ENCODE measurements at places on chromosomes 16 and 17. TPM values are rescaled to one million over a fixed set of nuclear protein-coding genes. Genes with fewer than 3 reads are reported as not detected.

The TMEM235 gene
- total RNA-seq = not detected

GRCh38 chr16:57669476-57670162 is 1.5 kb downstream of the ADGRG3 start:
- no peak overlapping the region for H3K4me3 ChIP-seq
- H3K4me1 ChIP-seq = no peaks in the 10 kb centered on the region
- no peak for ATAC-seq
- no peak overlapping the region for H3K27ac ChIP-seq
- H3K36me3 ChIP-seq = no peaks in the 10 kb centered on the region
- H3K27me3 ChIP-seq = peaks cover 29% of the 10 kb centered on the region

The KRTAP4-3 gene
- not detected for total RNA-seq

DNA sequence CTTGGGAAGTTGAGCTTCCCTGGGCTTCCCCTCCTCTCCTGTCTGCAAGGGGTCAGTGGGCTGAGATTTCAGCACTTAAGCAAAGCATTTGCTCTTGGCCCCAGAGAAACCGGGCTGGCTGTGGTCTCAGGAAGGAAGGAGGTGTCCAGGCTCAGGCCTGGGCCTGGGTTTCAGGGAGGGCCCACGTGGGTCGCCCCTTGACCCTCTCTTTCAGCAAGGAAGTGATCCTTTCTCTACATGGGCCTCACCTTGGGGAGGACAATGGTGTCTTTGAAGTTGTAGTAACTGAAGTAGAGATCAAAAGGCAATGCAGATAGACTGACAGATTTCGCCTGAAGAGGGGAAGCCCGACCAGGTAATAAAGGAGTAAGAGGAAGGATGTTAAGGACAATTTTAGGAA is 2.7 kb downstream of the NOD2 start:
- no peaks in the 10 kb centered on the region for H3K36me3 ChIP-seq
- no peaks in the 10 kb centered on the region for H3K4me1 ChIP-seq

GRCh38 chr17:56144223-56144622 is 9.1 kb upstream of the ANKFN1 start:
- no peak overlapping the region for H3K4me3 ChIP-seq
- no peaks in the 10 kb centered on the region for H3K4me1 ChIP-seq
- H3K36me3 ChIP-seq = no peaks in the 10 kb centered on the region
- H3K27me3 ChIP-seq = no peaks in the 10 kb centered on the region
- H3K27ac ChIP-seq = no peak overlapping the region

The GUCY2D gene
- not detected for total RNA-seq

- no peak overlapping the region for H3K4me3 ChIP-seq
- H3K27me3 ChIP-seq = peaks cover 31% of the 10 kb centered on the region
- H3K4me1 ChIP-seq = peaks cover 35% of the 10 kb centered on the region
- ATAC-seq = peak; percentile 88
- H3K27ac ChIP-seq = peak overlapping the region; percentile 88
Observed at GRCh38 chr16:87582216-87582965, 19.9 kb upstream of the JPH3 start.

GRCh38 chr17:82609655-82610054 is 38.6 kb downstream of the WDR45B start:
- no peak overlapping the region for H3K4me3 ChIP-seq
- H3K27ac ChIP-seq = no peak overlapping the region
- peaks cover 2% of the 10 kb centered on the region for H3K4me1 ChIP-seq
- H3K36me3 ChIP-seq = peaks cover 69% of the 10 kb centered on the region

- no peaks in the 10 kb centered on the region for H3K27me3 ChIP-seq
- peak overlapping the region; percentile 62 for H3K27ac ChIP-seq
- no peak for ATAC-seq
- peaks cover 7% of the 10 kb centered on the region for H3K4me1 ChIP-seq
- peaks cover 94% of the 10 kb centered on the region for H3K36me3 ChIP-seq
Observed at GRCh38 chr16:85660843-85661739, 27.7 kb downstream of the GINS2 start.

DNA sequence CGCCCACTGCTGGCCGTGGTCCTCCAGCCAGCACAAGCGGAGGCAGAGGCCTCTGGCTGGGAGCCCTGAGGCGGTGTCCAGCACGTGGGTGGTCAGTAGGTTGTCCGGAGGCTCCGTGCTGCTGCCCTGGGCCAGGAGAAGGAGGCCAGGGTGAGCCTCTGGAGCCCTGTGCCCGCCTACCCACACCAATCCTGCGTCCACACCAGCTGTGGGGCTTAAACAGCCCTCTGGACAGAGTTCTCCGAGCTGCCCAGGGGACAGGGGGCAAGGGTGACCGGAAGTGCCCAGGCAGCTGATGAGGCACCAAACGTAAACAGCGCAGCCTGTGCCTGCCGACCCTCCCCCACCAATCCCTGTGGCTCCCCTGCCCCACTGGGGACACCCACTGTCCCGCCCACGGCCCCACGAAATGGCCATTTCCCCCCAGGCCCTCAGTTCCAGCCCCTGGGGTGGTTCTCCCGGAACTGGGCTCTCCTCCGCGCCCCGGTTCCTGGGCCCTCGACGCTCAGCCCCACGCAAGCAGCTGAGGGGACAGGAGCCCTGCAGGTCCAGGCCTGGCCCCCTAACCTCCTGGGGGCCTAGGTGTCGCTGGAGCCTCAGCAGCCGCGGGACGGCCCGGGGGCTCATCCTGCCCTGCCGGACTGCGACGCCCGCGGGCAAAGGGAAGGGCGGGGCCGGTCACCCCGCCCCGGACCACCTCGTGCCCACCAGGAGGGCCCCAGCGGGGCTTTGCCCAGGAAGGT is 27.9 kb upstream of the DBNDD1 start:
- peak overlapping the region; percentile 72 for H3K27ac ChIP-seq
- no peaks in the 10 kb centered on the region for H3K36me3 ChIP-seq
- peaks cover 27% of the 10 kb centered on the region for H3K27me3 ChIP-seq
- peak overlapping the region; percentile 54 for H3K4me3 ChIP-seq
- H3K4me1 ChIP-seq = no peaks in the 10 kb centered on the region

GRCh38 chr17:33520426-33521330 is 227.6 kb upstream of the ASIC2 start:
- no peak overlapping the region for H3K27ac ChIP-seq
- no peaks in the 10 kb centered on the region for H3K36me3 ChIP-seq
- no peak overlapping the region for H3K4me3 ChIP-seq
- H3K4me1 ChIP-seq = no peaks in the 10 kb centered on the region
- peaks cover 20% of the 10 kb centered on the region for H3K27me3 ChIP-seq
- ATAC-seq = no peak

The KCNH6 gene
- total RNA-seq = not detected

GRCh38 chr17:30101686-30102390 is 14.8 kb upstream of the NSRP1 start:
- no peak overlapping the region for H3K27ac ChIP-seq

GRCh38 chr17:73750975-73751374 is 106.7 kb upstream of the SDK2 start:
- H3K27me3 ChIP-seq = peaks cover 39% of the 10 kb centered on the region
- H3K4me1 ChIP-seq = no peaks in the 10 kb centered on the region
- H3K27ac ChIP-seq = no peak overlapping the region
- no peak overlapping the region for H3K4me3 ChIP-seq

The DNASE1L2 gene
- not detected for total RNA-seq

The ABCC6 gene
- total RNA-seq = 0.94 TPM

The EEF2K gene
- 32.2 TPM for total RNA-seq

The ORC6 gene
- total RNA-seq = 0.84 TPM

DNA sequence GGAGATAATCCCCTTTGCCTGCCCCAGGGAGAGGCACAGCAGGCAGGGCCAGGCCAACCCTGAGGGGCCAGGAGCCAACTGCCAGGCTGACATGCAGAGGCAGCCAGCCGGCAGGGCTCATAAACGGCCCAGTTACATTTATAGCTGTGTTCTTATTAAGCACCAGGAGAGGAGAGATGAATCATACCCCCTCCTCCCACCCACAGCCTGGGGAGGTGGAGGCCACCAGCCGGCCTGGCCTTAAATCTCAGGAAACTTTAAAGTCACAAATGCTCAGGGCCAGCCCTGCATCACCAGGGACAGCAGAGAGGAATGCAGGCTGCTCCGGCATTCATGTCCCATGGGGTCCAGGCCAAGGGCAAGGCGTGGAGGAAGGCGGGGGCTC is 177.2 kb downstream of the TMEM132E start:
- no peak overlapping the region for H3K27ac ChIP-seq
- no peaks in the 10 kb centered on the region for H3K4me1 ChIP-seq
- no peak for ATAC-seq
- no peaks in the 10 kb centered on the region for H3K36me3 ChIP-seq
- no peak overlapping the region for H3K4me3 ChIP-seq

The CTRB1 gene
- total RNA-seq = not detected

The PDE6G gene
- not detected for total RNA-seq

GRCh38 chr16:88339930-88340754 is 42.6 kb upstream of the ZNF469 start:
- H3K27me3 ChIP-seq = peaks cover 28% of the 10 kb centered on the region
- no peak for ATAC-seq
- H3K27ac ChIP-seq = no peak overlapping the region
- no peaks in the 10 kb centered on the region for H3K4me1 ChIP-seq
- H3K36me3 ChIP-seq = no peaks in the 10 kb centered on the region

The C1QL1 gene
- 4.3 TPM for total RNA-seq

The RMI2 gene
- total RNA-seq = 0.31 TPM

GRCh38 chr17:7811251-7811650 is 22.8 kb upstream of the KDM6B start:
- H3K4me3 ChIP-seq = no peak overlapping the region
- no peaks in the 10 kb centered on the region for H3K36me3 ChIP-seq
- no peak for ATAC-seq
- H3K27ac ChIP-seq = no peak overlapping the region
- H3K27me3 ChIP-seq = peaks cover 32% of the 10 kb centered on the region

GRCh38 chr16:86566601-86566965 is at the start of gene FOXC2:
Gene FOXC2, plus strand, starts transcription at chr16:86566829. Its CDS starts 507 bp downstream, at chr16:86567336.
- peak; percentile 68 for ATAC-seq
- H3K4me3 ChIP-seq = peak within 1 kb of the TSS; percentile 42
- peak within 1 kb of the TSS; percentile 69 for H3K27ac ChIP-seq
- H3K27me3 ChIP-seq = peaks cover 98% of the 10 kb centered on the region

The ERBB2 gene
- 44.4 TPM for total RNA-seq

The CETP gene
- 1.6 TPM for total RNA-seq

GRCh38 chr17:33290253-33290652 is 2.8 kb downstream of the ASIC2 start:
- H3K4me3 ChIP-seq = no peak overlapping the region
- no peak overlapping the region for H3K27ac ChIP-seq
- H3K27me3 ChIP-seq = peaks cover 74% of the 10 kb centered on the region
- H3K36me3 ChIP-seq = no peaks in the 10 kb centered on the region
- no peak for ATAC-seq

The CFAP97D1 gene
- 0.12 TPM for total RNA-seq

- peaks cover 20% of the 10 kb centered on the region for H3K4me1 ChIP-seq
- no peak overlapping the region for H3K27ac ChIP-seq
Observed at GRCh38 chr16:50642349-50642748, 38.8 kb downstream of the SNX20 start.

The B9D1 gene
- total RNA-seq = 11.1 TPM

GRCh38 chr17:67157732-67158639 is 87.0 kb downstream of the HELZ start:
- H3K4me3 ChIP-seq = no peak overlapping the region
- no peak for ATAC-seq
- no peaks in the 10 kb centered on the region for H3K4me1 ChIP-seq

DNA sequence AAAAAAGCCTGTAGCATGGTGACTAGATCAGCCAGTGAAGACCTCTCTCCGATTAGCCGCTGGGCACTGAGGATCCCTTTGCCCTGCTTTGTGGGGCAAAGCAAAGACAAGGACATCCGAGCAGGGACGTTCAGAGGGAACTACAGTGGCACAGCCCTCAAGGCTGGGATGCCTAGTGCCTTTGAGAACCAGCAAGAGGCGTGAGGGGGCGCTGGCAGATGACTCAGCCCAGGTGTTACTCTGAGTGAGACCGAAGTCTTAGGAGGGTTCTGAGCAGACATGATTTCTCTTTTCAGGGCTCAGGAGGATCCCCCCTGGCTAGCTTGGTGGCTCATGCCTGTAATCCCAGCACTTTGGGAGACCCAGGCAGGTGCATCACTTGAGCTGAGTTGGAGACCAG is 178.6 kb downstream of the CPPED1 start:
- no peak for ATAC-seq
- no peaks in the 10 kb centered on the region for H3K4me1 ChIP-seq
- no peaks in the 10 kb centered on the region for H3K36me3 ChIP-seq
- no peak overlapping the region for H3K4me3 ChIP-seq
- H3K27me3 ChIP-seq = peaks cover 48% of the 10 kb centered on the region

The GAS2L2 gene
- not detected for total RNA-seq

The KARS1 gene
- 122 TPM for total RNA-seq

The CYBA gene
- total RNA-seq = 91.2 TPM

DNA sequence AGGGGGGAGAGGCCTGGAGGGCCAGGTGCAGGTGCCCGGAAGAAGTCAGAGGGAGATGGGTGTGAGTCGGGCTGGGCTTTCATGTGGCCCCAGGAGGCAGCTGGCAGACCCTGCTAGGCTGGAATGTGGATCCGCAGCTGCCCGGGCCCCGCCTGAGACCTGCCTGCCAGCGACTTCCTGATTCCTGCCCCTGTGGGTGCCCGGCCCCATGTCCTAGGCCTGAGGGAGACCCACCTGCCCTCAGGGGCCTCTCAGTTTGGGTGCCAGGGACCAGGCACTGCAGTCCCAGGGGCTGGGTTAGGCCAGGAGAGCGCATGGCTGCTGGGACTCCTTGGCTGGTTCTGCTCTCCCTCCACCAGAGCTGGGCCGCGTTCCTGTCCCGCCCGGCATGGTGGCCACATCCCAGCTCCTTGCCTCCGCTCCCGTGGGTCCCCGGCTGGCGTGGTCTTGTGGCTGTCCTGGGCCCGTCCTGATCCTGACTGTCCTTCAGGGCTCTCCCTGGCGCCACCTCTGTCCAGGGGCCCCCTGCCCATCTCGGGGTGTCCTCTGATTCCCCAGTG is 22.1 kb upstream of the SPNS2 start:
- H3K4me3 ChIP-seq = no peak overlapping the region
- no peak overlapping the region for H3K27ac ChIP-seq
- H3K4me1 ChIP-seq = no peaks in the 10 kb centered on the region
- no peaks in the 10 kb centered on the region for H3K36me3 ChIP-seq
- peaks cover 8% of the 10 kb centered on the region for H3K27me3 ChIP-seq

DNA sequence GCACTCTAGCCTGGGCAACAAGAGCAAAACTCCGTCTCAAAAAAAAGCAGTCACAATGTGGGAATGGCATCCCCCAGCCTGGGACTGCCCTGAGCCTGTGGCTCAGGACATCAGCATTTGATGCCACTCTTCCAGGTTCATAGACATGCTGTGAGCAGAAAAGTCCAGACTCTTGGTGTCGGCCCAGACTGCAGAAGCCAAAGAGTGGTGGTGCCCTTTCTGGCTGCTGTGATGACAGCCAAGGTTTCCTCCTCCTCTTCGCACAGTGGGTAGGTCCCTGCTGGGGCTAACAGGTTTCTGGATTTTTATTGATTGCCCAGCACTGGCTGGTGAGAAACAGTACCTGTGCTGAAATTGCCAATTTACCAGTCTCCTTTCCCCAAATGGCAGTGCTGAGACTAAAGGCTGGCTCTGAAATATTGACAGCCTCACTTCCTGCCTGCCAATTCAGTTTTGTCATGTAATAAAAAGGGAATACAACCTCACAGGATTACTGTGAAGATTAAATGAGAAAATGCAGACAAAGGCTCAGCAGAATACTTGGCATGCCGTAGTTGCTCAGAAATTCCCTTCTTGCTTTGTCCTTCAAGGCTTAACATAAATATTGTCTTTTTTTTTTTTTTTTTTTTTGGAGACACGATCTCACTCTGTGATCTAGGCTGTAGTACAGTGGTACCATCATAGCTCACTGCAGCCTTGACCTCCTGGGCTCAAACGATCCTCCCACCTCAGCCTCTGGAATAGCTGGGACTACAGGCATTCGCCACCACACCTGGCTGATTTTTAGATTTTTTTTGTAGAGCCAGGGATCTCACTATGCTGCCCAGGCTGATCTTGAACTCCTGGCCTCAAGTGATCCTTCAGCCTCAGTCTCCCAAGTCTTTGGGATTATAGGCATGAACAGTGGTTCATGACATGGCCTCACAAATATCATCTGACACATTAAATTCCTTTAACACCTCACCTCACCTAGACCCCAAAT is 15.5 kb upstream of the UBE2G1 start:
- no peak for ATAC-seq
- H3K27me3 ChIP-seq = no peaks in the 10 kb centered on the region
- H3K27ac ChIP-seq = no peak overlapping the region
- no peak overlapping the region for H3K4me3 ChIP-seq
- no peaks in the 10 kb centered on the region for H3K4me1 ChIP-seq
- H3K36me3 ChIP-seq = no peaks in the 10 kb centered on the region

The NSMCE1 gene
- 66.0 TPM for total RNA-seq
